ENCODE measurements at places on chromosomes 3 and 15. TPM values are rescaled to one million over a fixed set of nuclear protein-coding genes. Genes with fewer than 3 reads are reported as not detected.

- DNase-seq, result no peak
Measured at GRCh38 chr3:49199239-49199899, 28.0 kb downstream of the KLHDC8B start.

DNA sequence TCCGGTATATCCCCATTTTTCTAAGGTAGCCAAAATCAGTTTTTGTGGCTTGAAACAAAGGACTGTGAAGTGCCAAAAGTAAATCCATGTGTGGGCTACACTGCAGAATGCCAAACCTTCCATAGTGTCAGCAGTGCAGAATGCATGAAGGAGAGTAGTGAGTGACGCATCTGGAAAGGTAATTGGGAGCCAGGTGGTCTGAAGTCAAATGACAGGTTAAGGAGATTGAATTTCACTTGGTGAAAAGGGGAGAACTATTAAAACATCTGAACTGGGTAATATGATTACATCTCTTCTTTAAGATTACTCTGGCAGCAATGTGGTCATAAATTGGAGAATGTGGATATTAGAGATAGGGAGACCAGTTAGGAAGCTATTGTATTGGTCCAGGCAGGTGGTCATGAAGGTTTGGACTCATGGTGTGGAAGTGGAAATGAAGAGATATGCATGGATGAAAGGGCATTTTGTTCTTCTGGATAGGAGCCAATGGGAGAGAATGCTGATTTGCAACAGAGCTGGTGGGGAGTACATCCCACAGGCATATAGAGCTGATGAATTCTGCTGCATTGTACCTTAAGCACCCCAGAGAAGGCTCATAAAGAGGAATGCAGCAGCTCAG, 118.2 kb downstream of the ECT2 start:
- DNase-seq, result no peak

DNA sequence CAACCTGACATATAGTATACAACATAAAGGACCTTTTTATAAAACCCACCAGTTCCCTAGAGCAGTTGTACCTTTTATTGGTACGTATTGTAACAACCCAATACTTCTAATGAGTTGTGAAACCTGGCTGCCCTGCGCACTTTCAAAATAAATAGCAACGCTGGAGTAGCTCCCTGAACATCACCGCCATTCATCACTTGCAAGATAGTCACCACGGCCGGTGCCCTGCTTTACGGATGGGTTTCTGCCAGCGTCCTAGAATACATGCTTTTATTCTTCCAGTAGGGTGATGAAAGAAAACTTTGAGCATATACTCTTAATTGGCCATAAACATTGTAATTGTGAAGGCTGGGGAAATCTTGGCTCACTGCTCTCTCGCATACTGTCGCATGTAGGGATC, 220.7 kb downstream of the TBL1XR1 start:
- DNase-seq, result no peak

GRCh38 chr3:77566055-77566454, 526.2 kb downstream of the ROBO2 start:
- DNase-seq, result no peak

GRCh38 chr3:40969756-40970466, 229.4 kb upstream of the CTNNB1 start:
- no peak for DNase-seq

GRCh38 chr15:69893863-69894262, 203.9 kb downstream of the TLE3 start:
- no peak for DNase-seq

DNA sequence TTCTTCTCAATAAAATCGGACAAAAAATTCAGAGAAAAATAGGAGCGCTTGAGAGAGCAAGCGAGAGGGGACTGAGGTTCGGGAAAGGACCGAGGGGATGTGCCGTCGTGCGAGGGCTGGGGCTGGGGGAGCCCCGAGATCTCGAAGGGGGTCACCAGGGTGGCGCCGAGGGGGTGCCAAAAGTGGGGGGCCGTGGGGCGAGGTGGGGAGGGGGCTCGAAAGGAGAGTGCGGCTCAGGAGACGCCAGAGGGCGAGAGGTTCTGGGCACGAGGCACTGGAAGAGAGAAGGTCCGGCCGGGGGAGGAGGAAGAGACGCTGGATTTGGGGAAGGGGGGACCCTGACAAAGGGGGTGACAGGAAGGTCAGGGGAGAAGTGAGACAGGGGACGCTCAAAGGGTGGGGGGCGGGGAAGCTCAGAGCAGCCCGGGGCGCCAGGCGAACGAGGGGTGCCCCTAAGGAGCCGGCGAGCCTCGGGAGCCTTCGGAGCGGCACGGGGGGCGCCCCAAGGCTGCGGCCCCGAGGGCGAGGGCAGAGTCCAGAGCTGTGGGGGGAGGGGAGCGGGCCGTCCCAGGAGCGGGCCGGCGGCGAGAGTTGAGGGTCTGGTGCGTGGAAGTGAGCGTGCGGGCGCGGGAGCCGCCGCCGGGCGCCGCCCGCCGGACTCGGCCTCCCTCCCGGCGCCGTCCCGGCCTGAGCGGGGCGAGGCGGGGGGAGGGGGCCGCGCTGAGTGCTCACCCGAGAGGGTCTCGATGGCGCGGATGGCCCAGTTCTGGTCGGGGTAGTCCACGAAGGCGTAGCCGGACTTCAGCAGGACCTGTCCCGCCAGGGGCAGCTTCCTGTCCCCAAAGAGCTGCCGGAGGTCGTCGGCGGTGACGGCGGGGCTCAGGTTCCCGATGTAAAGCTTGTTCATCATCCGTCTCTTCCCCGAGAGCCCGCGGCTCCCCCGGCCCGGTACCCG, 514 bp downstream of the IGF2BP2 start:
- peak; percentile 32 for DNase-seq

DNA sequence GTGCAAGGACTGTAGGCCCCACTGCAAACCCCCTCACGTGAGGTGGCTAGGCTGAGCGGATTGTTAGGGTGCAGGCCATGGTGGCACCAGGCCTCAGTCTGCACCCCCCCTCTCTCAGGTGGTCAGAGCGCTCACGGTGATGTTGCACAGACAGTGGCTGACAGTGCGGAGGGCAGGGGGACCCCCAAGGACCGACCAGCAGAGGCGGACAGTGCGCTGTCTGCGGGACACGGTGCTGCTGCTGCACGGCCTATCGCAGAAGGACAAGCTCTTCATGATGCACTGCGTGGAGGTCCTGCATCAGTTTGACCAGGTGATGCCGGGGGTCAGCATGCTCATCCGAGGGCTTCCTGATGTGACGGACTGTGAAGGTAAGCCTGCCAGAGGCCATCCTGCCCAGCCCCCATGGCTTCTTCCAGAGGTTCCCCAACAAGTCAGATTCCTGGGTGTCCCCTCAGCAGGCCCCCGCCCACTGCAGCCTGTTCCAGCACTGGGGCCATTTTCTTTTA, 18.2 kb downstream of the ATRIP start:
- DNase-seq, result no peak

DNA sequence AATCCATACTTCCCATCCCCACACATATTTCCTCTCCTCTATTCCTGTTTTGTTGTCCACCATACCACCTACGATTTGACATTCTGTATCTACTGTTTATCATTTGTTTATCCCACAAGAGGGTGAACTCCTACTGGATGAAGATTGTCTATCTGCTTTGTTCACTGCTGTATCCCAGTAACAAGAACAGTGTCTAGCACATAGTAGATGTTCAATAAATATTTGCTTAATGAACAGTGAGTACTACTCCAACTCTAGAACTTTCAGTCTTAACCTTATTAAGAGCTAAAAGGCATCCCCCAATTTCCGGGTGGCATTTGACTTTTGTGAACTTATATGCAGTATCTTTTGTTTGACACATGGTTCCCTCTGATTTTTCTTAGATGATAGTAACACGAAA, 1.3 kb downstream of the PYGO1 start:
- no peak for DNase-seq

DNA sequence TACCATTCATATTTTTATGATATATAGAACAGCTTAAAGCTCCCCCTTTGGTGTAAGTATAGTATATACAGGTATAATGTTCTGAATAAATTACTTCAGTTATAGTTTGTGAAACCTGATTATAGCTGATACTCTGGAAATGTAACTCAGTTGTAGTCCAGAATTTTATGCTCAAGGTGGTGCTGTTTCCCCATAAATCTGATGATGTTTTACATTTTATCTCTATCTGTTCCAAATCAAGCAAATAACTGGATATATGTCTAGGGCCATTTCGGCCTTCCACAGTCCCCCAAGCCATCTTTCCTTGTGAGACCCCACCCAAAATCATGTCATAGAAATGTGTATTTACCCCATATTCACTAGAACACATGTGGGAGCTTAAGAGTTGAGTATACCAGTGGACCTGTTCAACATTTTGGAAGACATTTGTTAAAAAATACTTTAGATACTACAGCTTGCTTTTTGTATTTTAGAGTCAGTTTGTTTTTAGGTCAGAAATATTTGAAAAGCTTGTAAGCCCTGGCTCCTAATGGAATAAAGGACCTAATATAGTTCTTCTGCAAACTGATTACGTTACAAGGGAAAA, 107.1 kb downstream of the ATG7 start:
- DNase-seq, result peak; percentile 68

- no peak for DNase-seq
Measured at GRCh38 chr15:59376733-59377132, 4.1 kb upstream of the MYO1E start.

- no peak for DNase-seq
Measured at GRCh38 chr15:81216422-81216821, 19.7 kb downstream of the IL16 start.

DNA sequence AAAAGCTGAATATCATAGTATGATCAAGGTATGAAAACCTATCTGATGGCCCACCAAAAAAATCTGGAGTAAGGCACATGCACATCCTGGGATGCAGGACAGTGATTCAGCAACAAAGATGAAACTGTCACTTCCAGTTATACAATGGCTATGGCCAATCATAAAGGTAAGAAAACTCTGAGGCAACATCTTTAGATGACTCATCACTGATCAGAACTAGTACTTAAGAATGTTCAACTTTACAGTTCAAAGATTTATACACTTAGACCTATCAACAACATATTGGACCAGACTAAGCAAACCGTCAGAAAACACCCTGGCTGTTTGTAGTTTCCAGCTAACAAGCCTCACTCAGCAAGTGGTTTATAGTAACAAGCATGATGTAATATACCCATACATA, 21.3 kb upstream of the PLCH1 start:
- no peak for DNase-seq

- no peak for DNase-seq
Measured at GRCh38 chr3:195101001-195101583, 169.9 kb downstream of the XXYLT1 start.

GRCh38 chr15:91555312-91555711, 298.2 kb upstream of the SLCO3A1 start:
- no peak for DNase-seq

GRCh38 chr3:194615226-194615625, 18.0 kb downstream of the TMEM44 start:
- no peak for DNase-seq

DNA sequence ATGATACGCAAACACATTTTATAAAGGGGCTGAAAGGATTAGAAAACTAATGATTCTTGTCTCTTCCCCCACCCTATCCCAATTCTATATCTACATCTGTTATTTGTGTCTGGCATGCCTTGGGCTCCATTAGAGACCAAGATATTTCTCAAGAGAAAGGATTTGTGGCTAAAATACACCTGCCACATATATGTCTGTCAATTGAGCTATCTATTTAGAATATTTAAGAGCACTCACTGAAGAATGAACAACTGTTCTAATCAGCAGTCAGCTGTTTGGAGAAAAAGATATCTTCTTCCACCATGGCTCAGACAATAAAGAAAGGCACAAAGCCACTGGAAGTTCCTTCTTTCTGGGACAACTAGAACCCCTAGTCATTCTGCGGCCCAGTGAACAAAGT, 61.7 kb upstream of the LRRN1 start:
- no peak for DNase-seq

GRCh38 chr3:119221779-119222320, 18.8 kb downstream of the B4GALT4 start:
- no peak for DNase-seq

DNA sequence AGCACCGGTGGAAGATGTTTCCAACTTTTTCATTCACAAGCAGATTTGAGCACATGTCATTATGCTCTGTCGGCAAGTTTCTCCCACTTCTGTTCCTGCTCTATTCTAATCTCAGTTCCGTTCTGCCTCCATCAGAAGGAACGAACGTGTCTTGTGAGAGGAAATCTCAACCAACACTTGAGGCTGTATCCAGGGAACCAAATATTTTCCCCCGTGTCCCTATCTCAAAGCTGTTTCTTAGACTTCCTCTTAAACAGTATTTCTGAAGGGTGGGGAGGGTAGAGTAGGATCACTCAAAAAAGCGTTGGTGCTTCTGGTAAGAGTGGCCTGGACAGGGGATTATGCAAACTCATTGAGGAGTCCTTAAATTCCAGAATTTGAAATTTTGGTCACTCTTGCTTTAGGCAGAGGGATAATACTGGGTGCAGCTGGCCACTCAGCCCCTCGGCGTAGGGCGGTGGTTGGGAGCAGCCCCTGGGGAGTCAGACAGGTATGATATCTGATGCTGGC, 54.9 kb downstream of the FRMD4B start:
- no peak for DNase-seq

- DNase-seq, result no peak
Measured at GRCh38 chr3:23052620-23053019, 150.5 kb upstream of the UBE2E2 start.

- DNase-seq, result no peak
Measured at GRCh38 chr3:75176937-75177336, 487.2 kb upstream of the FRG2C start.

DNA sequence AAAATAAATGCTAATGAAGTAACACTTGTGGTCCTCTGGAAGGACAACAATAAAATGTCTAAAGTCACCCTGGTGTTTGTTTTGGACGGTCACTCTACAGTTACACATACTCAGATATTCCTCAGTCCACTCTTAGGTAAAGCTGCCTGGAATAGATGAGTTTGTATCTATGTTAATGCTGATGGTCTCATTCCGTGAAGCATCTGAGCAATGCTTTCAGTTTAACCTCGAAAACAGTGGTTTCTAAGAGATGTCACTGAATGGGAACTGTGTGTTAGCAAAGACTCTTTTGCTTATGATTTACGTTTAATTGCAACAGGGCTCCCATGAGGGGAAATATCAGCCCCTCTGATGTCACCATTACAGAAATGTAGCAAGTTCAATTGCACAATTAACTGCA, 49.1 kb downstream of the FBN1 start:
- no peak for DNase-seq

DNA sequence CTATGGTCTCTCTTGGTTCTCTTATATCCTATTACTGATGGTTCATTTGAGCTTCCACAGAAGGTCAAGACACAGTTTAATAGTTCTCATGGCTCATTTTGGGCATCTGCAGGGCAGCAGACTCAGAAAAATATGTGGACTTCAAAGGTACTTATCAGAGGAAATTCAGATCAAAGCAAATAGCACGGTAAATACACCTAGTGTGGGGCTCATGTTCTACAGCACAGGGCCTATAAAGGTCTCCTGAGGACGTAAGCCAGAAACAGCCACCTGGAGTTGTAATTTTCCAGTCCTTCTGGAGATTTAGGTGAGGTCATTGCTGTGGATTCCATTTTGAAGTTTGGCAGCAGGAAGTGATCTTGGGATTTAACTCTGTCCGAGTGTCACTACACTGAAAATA, 134.5 kb upstream of the SGO1 start:
- DNase-seq, result no peak

The NRG4 gene
- not detected for total RNA-seq

The CAPN3 gene
- total RNA-seq, result 6.8 TPM

The ADAMTS17 gene
- total RNA-seq, result 4.8 TPM

The GOLGA6D gene
- total RNA-seq, result not detected

The CORO2B gene
- total RNA-seq, result 0.13 TPM

The ACP3 gene
- 1.7 TPM for total RNA-seq
